AG09309 (cell line): ENCODE measurements at places on chromosomes 7 and 10.
A peak's percentile ranks its signal among the peaks of the same experiment; 100 is the strongest.

GRCh38 chr10:95388539-95388938 lies 97.7 kb upstream of the PDLIM1 start:
- no peak for DNase-seq

DNA sequence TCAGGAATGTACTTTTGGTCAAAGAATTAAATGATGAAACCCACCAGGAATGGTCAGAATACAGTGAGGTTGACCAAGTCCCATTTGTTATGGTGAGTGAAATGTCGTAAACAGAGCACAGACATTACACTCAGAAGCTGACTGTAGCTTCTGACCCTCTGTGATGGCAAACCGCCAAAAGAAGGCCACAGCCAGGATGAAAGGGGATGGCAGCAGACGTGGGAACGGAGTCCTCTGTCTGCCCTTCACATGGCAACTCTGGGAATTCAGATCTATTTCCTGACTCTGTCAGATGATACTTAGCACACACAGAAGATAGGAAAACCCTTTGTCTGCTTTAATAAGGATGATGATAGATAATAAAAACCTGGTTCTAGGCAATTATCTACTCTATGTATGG lies 757.1 kb downstream of the SORCS3 start:
- DNase-seq: no peak

DNA sequence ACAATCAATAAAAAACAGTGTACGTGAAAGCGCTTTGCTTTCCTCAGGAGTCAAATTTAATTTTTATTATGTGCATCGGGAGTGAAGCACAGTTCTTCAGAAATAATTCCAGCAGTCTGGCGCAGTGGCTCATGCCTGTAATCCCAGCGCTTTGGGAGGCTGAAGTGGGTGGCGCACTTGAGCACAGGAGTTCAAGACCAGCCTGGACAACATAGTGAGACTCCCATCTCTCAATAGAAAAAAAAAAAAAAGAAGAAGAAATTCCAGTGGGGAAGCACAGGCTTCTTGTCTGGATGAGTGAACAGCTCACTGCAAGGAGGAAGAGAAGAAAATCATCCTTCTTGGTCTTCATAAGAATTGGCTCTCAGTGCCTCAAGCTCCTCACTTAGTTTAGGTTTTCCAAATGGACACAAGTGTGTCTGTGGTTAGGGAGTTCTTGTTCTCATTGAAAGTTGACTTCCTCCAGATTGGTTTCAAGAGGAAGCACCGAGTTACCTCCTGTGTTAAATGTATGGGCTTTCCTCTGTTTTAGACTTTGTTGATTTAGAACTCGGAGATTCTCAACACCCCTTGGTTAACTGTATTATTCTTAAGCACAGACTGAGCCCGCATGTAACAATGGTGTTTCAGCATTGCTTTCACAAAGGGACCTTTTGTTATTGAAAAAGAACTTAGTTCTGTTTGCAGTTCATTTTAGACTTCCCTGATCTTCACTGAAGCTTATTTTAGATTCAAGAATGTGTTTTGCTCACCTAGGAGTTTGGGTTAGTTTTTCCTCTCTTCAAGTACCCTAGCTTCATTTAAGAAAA lies 28.0 kb downstream of the LMTK2 start:
- DNase-seq: no peak

DNA sequence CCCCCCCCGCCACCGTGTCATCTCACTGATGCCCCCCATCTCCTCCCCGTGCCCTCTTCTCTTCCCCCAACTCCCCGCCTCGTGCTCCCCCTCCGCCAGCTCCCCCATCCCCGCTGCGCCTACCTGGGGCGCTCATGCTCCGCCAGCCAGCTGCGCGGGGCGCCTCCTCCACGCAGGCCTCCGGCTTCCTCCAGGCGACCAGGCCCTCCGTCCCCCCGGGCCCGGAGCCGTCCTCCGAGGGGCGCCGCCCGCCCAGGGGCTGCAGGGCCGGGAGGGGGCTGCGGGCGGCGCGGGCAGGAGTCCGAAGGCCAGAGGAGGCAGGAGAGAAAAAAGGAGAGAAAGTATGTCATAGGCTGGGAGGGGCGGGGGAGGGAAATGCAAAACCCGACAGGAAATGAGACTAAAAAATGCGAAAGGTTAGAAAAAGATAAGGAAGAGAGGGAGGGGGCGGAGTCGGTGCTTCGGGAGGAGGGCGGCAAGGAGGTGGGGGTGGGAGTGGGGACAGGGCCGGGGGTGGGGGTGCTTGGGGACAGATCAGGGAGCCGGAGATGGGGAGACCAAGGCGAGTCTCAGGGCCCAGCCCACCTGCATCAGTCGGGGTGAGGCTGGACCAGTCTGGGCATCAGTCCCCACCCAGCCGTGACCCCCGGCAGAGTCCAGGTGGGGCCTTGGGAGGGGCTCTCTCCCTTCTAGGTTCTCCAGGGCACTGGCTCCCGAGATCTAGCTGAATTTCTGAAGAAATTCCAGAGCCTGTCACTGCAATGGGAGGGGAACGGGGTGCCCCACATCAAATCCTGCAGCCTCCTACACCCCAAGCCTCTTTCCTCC lies at the start of gene CARD11:
Gene CARD11 (minus strand): TSS at position 324 of the 828 bp plus-strand sequence. CDS start 85,361 bp downstream, outside the sequence.
- no peak for DNase-seq

DNA sequence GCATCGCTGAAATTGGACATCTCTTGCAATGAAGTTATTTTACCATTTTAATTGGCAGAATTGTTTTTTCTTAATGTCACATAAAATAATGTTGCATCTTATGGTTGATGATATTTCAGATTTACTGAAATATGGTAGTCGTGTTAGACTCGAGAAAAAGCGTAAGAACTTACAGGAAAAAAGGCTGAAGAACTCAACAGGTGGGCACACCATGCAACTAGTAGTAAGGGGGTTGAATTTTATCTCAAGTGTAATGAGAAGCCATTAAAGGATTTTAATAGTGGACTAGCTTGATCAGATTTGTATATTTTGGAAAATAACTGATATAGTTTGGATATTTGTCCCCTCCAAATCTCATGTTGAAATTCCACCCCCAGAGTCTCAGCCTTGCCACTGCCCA lies 41.1 kb downstream of the MSRB2 start:
- DNase-seq: no peak

GRCh38 chr7:147567043-147567442 lies 1023.5 kb upstream of the C7orf33 start:
- no peak for DNase-seq

GRCh38 chr7:157158400-157158799 lies 19.7 kb downstream of the UBE3C start:
- DNase-seq: no peak

GRCh38 chr10:63614371-63614891 lies 93.2 kb downstream of the REEP3 start:
- DNase-seq: peak; percentile 61

DNA sequence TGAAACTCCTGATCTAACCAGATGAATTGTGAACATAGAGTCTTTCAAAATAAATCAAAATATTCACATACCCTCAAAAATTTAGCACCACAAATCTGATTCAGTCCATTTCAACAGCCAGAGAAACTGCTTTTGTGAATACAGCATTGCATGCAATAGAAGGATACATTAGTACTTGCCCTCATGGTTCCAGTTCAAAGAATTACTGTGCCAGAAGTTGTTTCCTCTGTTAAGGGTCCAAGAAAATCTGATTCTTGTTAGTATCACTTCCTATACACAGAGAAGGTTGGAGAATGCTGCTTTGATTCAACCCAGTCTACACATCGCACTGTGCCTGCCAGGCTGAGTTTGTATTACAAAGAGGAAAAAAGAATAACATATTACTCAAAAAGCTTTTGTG lies 115.6 kb downstream of the TFEC start:
- no peak for DNase-seq

GRCh38 chr10:37760817-37761216 lies 96.6 kb downstream of the ZNF248 start:
- no peak for DNase-seq

DNA sequence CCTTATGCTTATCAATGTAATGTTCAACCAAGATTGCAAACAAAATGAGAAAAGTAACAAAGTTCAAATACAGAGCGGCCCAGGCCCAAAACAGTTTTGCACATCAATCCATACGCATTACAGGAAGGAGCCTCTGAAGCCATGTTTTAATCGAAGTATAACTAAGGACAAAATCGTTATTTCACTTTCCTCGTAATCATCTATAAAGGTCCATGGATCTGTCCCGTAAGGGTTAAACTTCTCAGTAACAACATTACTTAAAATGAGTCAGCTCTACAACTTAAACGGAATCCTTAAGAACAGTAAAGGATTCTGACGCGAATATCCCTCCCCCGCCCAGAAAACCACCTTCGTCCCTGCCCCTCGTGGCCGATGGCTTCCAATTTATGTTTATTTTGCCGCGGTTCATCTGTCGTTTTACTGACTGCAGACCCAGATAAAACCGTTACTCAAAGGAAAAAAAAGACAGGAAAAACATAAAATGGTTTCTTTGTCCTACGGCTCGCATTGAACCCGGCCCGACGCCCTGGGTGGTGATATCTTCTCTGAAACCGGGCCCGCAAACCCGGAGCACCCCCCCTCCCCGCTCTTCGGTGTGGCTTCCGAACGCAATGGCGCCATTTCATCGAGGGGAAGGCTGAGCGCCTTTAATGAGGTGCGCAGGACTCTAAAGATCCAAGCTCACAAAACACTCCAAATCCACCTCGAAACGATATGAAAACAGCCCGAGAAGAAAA lies 1.1 kb downstream of the HNRNPA2B1 start:
- no peak for DNase-seq

GRCh38 chr10:29105516-29106215 lies 183.2 kb upstream of the LYZL1 start:
- peak; percentile 34 for DNase-seq
